ENCODE measurements at places on chromosomes 13 and 19.

DNA sequence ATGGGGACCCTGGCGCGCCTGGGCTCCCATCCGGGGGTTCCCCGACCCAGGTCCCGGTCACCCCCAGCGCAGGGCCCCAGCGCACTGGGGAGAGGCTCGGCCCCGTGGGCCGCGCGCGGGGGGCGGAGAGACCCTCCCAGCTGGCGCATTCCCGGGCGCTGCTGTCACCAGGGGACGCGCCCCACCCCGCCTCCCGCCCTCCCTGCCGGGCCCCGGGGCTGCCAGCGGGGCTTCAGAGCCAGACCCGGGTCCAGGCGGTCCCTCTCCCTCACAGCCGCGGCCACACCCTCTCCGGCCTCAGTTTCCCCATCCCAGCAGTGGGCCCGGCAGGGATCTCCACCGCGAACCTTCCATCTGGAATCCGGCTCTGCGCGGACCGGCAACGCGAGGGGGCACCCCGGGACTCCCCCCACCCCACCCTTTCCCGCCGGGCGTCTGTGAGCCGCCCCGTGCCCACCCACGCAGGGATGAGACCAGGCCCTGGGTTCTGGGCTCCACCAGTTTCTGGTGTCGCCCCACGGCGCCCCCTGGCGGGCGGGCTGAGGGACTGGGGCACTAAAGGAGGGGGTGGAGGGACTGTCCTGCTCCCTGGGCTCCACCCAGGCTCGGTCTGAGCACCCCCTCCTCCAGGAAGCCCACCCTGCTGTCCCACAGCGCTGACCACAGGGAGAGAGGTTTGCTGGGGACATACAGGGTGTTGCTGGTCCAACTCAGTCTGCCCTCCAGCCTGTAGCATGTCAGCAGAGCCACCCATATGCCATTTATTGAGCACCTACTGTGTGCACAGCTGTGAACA lies 878 bp upstream of the ADAMTSL5 start:
- peak; percentile 78 for DNase-seq

- DNase-seq: no peak
Observed at GRCh38 chr19:46926170-46927071, 65.6 kb downstream of the ARHGAP35 start.

GRCh38 chr19:371501-372168 lies 27.0 kb upstream of the MIER2 start:
- DNase-seq: no peak

DNA sequence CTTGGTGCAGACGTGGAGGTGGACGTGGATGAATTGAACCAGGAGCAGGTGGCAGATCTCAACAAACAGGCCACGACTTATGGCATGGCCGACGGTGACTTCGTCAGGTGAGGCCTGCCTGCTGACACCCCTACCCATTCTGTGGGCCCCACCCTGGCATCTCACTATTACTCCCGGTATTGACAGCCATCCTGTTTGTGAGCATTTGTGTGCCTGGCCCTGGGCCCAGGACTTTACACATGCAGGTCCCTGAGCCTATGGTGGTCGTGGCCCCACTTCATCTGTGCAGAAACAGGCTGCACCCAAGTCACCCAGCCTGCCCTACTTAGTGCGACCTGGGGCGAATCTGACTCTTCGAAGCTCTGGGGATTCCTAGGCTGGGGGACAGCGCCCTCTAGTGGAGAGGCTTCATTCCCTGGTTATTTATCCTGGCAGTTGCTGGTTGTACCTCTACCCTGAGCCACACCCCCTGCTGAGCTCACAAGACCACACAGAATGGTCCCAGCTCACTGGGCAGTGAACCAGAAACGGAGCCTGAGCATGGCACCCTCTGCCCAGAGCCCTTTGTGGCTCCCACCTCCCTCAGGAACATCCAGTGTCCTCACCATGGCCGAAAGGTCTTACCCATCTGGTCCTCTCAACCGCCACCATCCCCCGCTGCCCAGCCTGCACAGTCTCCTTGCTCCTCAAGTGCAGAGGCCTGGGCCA lies 16.9 kb downstream of the ZNF296 start:
- DNase-seq: peak; percentile 89

- DNase-seq: no peak
Observed at GRCh38 chr13:49346460-49346859, 97.4 kb downstream of the CAB39L start.

- no peak for DNase-seq
Observed at GRCh38 chr19:50002386-50002960, 22.7 kb downstream of the VRK3 start.

DNA sequence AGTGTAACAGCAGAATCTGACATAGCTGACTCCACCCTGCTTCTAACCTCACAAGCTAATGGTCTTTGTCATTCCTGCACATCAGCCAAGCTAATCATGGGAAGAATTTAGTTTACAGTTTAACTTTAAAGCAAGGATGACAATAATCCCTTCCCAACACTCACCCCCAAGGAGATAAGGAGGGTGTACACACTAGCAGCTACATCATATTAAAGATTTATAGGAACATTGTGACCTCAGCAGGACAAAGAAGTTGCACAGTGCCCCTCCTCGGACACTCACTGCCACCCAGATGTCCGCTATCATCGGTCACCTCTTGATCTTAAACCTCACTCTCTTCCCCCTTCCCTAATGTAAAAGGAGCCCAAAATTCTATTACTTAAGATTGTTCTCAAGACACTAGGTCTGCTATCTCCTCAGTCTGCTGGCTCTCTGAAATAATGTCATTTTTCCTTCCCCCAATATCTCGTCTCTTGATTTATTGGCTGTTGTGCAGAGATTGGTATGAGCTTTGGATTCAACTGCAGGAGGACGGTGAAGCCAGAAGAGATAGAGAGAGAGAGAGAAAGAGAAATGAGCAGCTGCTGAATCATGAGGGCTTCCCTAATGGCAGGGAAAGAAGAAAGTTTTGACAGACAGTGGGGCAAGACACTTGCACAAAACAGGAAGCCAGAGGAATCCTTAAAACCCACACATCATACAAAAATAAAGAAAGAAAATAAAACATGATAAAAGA lies 17.5 kb upstream of the FFAR2 start:
- DNase-seq: no peak

DNA sequence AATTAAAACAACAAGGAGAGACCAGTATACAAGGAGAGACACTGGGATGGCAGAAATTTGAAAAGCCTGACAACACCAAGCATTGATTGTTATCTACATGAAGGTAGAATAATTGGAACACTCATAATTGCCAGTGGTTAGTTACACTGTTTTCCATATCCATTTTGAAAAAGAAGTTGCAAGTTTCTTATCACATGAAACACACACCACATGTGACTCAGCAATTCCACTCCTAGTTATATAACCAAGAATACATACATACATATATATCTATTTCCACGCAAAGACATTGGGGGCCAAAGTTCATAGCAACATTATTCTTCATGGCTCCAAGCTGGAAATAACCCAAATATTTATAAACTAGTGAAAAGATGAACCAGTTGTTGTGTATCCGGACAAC lies 15.2 kb upstream of the PABPC3 start:
- DNase-seq: no peak

GRCh38 chr19:2610637-2611482 lies 91.6 kb downstream of the GNG7 start:
- peak; percentile 95 for DNase-seq

- no peak for DNase-seq
Observed at GRCh38 chr13:46609726-46610125, 56.8 kb downstream of the LRCH1 start.

DNA sequence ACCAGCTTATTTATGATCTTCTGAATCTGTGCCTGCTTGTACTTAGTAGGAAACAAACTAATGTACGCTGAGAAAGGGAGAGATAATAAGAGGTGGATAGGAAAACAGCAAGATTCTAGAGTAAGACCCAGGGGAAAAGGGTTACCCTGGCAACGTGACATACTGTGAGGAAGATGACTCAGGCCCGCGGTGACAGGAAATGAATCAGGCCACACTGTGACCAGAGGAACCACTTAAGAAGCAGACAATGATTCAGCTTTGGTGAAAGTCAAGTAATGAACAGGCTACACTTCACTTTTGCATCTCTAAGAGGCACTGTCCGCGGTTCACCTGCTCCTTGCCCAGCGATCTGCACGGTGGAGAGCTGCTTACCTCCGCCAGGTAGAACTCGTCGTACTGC lies 158.2 kb downstream of the NALCN start:
- DNase-seq: peak; percentile 65

DNA sequence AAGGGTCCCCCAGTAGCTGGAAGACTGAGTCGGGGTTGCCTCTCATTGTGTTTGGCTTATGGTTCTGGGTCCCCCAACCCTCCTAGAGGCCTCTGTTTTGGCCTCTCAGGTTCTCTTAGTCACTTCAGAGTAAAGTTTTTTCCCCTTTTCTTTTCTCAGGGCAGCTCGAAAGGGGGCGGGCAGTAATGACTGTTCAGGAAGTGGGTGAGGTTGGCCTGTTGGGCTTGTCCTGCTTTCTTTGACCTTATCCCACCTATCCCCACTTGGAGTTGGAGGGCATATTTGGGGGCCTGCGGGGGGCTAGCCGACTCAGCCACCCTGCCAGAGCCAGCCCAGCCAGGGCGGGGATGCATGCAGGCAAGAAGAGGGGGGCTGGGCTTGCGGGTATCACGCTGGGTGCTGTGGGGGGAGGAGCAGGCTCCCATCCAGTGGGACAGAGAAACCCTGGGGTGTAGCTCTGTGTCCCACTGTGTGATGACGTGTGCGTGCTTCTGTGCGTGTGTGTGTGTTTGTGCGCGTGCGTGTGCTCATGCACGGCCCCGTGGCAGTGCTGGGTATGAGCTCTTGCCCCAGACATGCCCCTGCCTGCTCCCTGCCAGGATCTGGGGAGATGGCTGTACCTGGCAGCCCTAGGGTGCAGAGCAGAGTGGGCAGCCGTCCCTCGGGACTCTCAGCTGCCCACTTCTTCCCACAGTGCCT lies 1.4 kb downstream of the CIC start:
- DNase-seq: peak; percentile 81

- peak; percentile 6 for DNase-seq
Observed at GRCh38 chr13:113901231-113901630, 37.4 kb upstream of the GAS6 start.

DNA sequence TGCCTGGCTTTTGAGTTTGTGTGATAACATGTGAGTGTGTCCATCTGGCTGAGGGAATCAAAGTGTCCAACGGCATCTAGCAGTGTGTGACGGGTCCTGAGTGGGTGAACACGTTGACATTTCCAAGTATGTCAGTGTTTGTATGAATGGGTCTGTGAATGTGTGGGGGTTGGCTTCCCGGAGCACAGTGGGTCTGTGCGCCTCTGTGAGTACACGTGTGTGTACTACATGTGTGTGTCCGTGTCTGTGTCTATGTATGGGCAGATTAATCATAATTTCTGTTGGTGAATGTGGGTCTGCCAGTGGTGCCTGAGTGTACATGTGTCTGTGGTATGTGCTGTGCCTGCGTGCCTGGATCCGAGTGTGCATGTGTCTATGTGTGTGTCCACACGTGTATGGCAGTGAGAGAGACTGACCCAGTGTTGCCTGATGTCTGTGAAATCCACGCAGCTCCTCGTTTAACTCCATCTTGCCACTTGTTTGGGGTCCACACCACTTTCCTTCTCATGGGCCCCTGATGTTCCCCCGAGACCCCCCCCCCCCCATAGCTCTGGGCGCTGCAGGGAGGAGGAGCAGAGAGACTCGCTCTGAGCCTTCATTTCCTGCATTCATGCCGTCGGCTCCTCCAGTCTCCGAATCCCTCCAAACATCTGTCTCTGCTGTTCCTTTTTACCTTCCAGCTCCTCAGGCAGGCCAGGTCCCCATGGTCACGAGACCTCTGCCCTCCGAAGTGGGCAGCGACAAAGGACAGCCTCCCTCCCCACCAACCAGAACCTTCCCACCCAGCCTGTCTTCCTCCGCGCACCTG lies 5.3 kb downstream of the CCDC8 start:
- no peak for DNase-seq

GRCh38 chr19:47538812-47539211 lies 23.9 kb upstream of the NAPA start:
- DNase-seq: no peak

DNA sequence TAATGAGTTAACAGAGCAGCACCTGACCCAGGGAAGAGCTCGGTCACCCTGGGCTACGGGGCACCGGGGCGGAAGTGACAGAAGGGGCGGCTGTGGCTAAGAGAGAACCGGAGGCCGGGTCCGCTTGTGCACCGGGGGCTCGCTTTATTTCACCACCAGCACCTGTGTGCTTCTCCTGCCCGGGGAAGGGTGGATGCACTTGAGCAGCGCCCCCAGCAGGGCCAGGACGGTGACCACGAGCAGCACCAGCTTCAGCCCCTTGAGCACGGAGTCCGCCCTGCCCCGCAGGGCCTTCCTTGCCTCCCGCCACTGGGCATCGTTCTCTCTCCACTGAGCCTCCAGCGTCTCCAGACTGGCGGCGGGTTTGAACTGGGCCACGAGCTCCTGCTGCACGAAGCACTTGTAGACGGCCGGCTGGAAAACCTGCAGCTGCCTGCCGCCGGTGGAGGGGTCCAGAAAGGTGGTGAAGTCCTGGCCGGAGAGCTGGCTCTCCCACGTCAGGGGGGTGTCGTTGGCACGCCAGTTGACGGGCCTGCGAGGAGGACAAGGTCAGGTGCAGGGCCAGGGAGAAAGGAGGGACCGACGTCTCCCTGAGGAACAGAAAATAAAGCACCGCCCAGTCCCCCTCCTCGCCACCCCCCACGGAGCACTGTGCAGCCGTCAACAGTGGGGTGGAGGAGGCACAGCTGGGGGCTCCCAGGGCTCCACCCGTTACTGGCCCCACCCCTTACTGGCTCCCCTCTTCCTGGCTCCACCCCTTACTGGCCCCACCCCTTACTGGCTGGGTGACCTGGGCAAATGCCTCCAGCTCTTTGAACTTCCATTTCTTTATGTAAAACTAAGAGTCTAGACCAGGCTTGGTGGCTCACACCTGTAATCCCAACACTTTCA lies 3.6 kb downstream of the FAM187B start:
- peak; percentile 40 for DNase-seq

DNA sequence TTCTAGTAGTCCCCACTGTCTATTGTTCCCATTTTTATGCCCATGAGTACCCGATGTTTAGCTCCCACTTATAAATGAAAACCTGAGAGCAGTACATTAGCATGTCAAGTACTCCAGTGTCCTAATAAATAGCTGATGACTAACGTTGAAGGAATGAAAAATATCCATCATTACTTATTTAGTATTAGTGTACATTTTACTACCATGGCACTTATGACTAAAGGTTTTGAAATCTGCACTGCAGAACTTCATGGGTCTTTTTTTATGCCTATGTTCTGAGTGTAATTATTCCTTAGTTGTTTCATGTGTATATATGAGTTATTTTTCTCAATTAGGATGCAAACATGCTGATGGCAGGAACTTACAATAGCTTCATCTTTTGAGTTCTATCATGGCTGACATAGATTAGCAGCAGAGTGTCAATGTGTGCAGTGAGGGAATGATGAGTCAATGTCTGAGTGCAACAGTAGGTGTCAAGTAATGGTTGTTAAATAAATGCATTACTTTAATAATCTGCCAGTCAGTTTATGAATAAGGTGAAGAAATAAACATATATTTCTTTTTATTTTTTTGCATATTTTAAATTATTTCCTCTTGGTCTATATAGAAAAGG lies 188.4 kb downstream of the ITGBL1 start:
- no peak for DNase-seq

All from activated T-cell treated with anti-CD3 and anti-CD28 coated beads, Interleukin-2, amount 50 U/mL, for 48 hours (primary cell).